ENCODE measurements at places on chromosomes 16 and 17.

- no peak for DNase-seq
Measured at GRCh38 chr17:13690806-13691205, 89.1 kb upstream of the HS3ST3A1 start.

DNA sequence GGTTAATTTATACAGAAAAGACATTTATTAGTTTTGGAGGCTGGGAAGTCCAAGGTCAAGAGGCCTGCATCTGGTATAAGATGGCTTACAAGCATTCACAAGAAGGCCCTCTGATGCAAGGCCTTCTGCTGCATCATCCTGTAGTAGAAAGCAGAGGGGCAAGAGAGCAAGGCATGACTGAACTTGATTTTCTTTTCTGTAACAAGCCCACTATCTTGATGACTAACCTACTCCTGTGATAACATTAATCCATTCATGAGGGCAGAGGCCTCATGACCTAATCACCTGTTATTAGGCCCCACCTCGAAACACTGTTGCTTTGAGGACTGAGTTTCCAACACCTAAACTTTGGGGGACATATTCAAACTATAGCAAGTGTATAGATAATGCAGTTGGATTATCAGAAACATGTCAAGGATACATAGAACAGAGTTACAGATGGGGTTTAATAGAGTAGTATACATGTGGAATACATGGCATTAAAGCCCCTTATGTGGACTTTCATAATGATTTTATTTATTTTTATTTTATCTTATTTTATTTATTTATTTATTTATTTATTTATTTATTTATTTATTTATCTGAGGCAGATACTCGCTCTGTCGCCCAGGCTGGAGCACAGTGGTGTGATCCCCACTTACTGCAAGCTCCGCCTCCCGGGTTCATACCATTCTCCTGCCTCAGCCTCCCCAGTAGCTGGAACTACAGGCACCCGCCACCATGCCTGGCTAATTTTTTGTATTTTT, 88.2 kb downstream of the CHD9 start:
- DNase-seq, result no peak

DNA sequence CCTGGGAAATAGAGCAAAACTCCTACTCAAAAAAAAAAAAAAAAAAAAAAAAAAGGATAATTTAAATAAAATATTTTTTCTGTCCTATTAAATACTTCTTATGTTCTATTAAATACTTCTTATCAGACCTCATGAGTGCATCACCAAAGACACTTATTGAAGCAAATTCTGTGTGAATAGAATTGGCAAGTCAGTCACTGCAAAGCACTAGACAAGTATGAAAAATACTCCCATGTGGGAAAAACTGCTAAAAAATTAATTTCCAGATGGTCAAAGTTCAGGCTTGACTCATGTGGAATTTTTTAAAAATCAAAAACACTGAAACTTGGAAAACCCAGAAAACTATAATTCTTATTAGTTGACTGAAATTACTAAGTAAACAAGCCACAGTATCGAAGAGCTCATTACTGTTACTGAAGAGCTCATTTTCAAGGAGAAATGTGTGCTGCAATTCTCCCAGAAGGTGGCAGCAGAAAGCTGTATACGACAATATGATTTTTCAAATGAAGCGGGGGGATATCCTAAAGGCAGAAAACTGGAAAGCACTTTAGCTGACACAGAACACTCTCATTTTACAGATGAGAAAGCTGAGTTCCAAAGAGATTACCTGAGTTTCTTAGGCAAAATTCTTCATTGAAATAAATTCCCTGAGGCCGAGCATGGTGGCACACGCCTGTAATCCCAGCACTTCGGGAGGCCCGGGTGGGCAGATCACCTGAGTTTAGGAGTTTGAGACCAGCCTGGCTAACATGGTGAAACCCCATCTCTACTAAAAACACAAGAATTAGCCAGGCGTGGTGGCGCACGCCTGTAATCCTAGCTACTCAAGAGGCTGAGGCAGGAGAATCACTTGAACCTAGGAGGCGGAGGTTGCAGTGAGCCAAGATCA, 15.9 kb upstream of the FBXO47 start:
- peak; percentile 24 for DNase-seq

DNA sequence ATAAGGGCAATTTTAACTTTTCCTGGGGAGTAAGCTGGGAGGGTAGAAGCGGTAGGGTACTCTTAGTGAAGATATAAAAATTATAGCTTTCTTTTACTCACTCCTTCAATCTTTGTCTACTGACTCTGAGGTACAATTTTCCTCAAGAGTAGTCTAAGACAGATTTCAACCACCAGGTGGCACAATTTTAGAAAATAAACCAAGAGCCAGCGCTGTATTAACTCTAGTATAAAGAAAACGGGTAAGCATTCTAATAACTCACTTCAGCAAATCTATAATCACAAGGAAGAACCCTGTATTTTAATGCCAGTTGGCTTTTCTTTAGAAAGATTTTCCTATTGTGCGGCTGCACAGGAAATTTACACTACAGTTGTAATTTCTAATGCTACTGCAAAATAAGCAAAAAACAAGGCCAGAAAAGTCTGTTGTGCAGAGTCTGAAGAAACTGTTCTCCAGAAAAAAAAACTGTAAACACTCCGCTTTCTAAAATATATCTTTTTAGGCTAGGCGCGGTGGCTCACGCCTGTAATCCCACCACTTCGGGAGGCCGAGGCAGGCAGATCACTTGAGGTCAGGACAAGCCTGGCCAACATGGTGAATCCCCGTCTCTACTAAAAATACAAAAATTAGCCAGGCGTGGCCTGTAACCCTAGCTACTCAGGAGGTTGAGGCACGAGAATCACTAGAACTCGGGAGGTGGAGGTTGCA, 1.9 kb downstream of the CMC2 start:
- no peak for DNase-seq
